Caudate nucleus (tissue), 63 donors: ENCODE measurements at places on chromosomes 3 and 15.

DNA sequence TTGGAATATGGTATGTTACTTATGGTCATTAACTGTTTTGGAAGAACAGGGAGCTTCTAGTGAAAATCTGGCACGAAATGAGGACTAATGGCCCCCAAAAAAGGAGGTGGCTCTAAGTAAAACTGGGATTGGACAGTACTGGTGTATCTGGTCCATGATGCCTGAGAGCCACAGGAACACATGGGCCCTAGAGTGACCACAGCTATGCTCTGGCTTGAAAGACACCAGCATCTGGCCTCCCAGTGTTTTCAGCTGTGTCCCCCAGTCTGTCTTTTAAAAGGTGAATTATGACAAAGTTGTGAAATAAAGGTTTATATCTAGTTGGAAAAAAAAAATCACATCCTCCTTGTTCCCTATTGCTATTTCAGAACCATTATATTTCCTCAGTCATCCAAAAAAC lies 64.5 kb downstream of the GSK3B start:
- no peak for DNase-seq

DNA sequence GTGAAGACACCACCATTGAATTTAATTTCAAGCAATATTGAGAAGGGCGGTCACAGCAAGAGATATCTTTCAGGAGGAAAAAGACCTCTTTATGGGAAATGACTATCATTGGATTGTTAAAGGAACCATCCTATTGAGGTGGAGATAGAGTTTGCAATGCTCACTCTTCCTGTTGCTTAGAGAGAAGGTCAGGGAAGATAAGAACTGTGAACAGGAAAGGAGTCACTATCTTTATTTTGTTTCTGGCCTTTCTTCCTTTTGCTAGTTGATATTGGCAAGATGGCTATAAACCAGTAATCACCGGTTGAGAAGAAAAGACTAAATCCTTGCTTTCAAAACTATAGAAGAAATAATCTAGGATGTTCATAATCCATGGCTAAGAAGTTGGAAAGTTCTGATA lies 112.1 kb upstream of the TMEM108 start:
- DNase-seq: no peak

- DNase-seq: no peak
Measured at GRCh38 chr3:140427786-140428185, 250.1 kb upstream of the TRIM42 start.

GRCh38 chr3:30948426-30948825 lies 54.0 kb upstream of the GADL1 start:
- DNase-seq: no peak

GRCh38 chr3:36786921-36787890 lies 22.9 kb upstream of the DCLK3 start:
- DNase-seq: no peak

DNA sequence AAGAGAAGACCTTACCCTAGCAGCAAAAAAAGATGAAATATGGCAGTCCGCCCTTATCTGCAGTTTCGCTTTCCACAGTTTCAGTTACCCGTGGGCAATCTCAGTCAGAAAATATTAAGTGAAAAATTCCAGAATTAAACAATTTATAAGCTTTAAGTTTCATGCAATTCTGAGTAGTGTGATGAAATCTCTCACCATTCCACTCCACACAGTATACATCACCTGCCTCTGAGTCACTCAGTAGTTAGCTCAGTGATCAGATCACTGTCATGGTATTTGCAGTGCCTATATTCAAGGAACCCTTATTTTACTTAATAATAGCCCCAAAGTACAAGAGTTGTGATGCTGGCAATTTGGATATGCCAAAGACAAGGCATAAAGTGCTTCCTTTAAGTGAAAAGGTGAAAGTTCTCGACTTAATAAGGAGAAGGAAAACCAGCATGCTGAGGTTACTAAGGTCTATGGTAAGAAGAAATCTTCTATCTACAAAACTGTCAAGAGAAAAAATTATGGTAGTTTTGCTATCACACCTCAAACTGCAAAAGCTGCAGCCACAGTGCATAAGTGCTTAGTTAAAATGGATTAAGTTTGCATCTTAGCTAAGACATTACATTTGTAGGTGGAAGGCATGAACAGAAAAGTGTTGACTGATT lies 48.1 kb downstream of the HSPBAP1 start:
- DNase-seq: no peak

GRCh38 chr3:2985479-2985878 lies 124.7 kb downstream of the IL5RA start:
- no peak for DNase-seq

DNA sequence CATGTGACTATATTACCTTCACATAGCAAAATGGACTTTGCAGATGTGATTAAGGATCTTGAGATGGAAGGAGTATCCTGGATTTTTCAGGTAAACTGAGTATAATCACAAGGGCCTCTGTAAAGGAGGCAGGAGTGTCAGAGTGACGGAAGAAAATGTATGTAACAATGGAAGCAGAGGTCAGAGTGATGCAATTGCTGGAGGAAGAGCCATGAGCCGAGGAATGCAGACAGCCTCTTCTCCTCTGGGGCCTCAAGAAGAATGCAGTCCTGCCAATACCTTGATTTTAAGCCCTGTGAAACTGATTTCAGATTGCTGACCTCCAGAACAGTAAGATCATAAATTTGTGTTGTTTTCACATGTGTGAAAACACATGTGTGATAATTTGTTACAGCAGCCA lies 15.1 kb downstream of the HEMK1 start:
- no peak for DNase-seq

GRCh38 chr3:142028243-142028777 lies 121.0 kb downstream of the TFDP2 start:
- no peak for DNase-seq

DNA sequence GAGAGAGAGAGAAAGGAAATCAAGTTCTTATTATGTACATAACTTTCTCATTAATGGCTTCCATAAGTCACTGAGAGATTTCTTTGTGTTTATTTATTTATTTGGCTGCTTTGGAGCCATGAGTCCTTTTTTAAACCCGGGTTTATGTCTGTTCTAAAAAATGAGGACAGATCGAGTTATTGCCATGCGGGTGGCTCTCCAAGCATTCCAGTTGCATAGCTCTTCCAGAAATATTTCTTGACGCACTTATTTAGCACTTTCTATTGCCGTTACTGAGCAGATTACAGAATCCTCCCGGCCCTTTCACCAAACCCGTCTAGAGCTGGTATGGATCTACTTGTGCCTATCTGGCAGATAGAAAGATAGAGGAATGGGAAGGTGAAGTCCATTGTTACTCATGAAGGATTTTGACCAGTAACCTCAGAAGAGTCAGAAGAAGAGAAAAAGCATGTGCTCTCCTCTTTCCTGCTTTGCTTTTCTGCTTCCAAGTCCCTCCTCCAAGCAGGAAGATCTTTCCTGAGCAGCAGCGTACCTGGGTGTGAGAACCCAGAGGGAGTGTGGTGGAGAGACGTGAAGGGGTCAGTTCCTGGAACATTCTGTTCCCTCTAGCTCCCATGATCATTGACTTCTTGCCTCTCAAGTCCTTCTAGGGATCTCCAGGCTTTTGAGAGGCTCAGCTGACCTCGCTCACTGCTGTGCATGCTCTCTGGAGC lies 112.8 kb downstream of the LPP start:
- DNase-seq: no peak

DNA sequence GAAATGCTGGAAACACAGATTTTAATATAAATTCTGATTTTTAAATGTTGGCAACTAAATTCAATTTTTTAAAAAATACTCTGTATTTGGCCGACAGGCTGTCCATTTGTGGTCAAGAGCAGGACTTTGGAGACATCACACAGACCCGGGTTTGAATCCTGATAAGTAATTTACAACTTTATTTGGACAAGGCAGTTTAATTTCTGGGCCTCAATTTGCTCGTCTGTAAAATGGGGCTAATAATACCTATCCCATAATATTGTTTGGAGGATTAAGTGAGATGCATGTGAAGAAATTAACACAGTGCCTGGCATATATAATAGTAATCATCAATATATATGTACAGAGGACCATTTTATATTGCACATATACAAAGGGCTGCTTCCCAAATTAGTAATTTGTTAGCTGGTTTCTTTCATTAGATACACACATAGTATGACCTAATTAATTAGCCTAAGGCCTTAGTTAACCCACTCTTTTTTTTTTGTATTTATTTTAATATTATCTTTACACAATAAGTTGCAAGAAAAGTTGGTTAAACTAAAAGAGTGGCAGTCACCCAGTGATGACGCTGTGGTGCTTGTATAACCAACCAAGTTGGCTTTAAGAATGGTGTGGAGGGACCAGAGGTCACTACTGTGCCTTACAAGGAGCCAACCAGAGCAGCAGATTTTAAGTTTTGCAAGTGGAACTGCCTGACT lies 665 bp downstream of the PIGB start:
- no peak for DNase-seq

GRCh38 chr3:132055872-132056271 lies 21.1 kb upstream of the CPNE4 start:
- DNase-seq: no peak

DNA sequence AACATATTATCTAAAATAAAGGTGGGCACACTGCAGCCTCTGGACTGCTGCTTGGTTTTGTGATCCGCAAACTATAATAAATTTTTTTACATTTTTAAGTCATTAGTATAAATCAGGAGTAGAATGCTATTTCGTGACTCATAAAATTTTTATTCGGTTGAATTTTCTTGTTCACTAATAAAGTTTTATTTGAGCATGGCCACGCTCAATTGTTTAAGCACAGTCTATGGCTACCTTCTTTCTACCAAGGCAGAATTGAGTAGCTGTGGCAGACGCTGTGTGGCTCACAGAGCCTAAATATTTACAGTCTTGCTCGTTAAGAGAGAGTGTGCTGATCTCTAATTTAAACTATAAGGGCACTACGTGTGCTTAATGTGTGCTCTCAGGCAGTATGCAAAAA lies 28.9 kb downstream of the ROBO2 start:
- no peak for DNase-seq

GRCh38 chr15:78382114-78382880 lies 42.1 kb downstream of the CRABP1 start:
- DNase-seq: no peak

DNA sequence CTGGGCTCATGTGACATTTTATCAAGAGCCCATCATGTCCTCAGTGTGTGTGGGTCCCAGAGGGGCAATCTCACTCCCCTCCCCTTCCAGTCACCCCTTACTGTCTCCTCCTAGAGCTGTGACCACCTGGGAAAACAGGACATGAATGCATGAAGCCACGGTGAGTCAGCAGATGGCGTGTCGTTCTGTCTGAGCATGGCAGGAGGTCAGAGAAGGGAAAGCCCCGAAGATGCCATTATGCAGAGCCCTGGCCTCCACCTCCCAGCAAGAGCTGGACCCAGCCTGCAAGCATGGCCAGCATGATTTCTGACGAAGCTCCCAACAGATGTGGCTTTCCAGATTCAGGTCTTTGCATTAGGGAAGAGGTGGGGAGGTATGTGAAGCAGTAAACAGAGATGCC lies 118.5 kb downstream of the TLE3 start:
- no peak for DNase-seq

DNA sequence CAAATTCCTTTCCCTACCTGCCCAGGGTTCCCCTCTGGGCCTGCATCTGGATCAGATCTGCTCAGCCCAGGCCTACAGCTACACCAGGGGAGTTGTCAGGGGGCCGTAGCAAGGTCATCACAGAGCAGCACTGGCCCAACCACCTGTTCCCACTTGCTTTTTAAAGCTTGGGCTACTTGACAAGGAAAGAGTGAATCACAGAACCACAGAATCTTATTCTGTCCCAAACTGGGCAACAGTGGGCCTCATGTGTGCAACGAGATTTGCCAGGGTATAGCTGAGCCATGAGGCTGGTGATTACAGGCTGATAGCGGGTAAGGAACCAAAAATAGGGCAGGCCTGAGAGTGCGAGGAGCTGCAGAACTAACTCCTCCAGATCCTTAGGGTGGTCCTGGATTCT lies 66.7 kb downstream of the MYLK start:
- DNase-seq: no peak

GRCh38 chr3:78725703-78726246 lies 1042.0 kb downstream of the ROBO1 start:
- DNase-seq: no peak

- DNase-seq: no peak
Measured at GRCh38 chr3:22399566-22399965, 648.6 kb upstream of the ZNF385D start.

GRCh38 chr15:59165726-59166125 lies 40.9 kb upstream of the LDHAL6B start:
- DNase-seq: no peak

DNA sequence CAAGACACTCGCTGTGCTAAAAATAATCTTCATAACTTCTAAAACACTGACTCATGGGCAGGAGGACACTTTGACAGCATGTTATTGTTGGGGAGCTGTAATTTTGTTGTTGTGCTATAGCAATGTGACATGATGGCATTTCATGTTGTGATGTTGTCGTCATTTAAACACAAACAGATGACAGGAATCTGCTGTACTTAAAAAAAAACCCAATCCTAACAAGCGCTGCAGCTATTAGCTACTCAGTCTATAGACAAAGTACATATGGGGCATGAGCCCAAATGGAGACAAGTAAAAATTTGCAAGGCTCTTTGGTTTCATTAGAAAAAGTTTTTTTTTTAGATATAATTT lies 828 bp upstream of the ATOSA start:
- no peak for DNase-seq

GRCh38 chr3:112134335-112135124 lies 1.5 kb upstream of the GCSAM start:
- no peak for DNase-seq

- no peak for DNase-seq
Measured at GRCh38 chr15:69666921-69667811, 214.5 kb downstream of the RPLP1 start.

GRCh38 chr3:170469151-170470062 lies 50.7 kb downstream of the CLDN11 start:
- DNase-seq: no peak

- no peak for DNase-seq
Measured at GRCh38 chr3:189516039-189516438, 115.2 kb upstream of the TP63 start.

GRCh38 chr3:104536715-104537114 lies 830.0 kb upstream of the ALCAM start:
- DNase-seq: no peak

- no peak for DNase-seq
Measured at GRCh38 chr15:58627701-58628100, 121.8 kb downstream of the ADAM10 start.

DNA sequence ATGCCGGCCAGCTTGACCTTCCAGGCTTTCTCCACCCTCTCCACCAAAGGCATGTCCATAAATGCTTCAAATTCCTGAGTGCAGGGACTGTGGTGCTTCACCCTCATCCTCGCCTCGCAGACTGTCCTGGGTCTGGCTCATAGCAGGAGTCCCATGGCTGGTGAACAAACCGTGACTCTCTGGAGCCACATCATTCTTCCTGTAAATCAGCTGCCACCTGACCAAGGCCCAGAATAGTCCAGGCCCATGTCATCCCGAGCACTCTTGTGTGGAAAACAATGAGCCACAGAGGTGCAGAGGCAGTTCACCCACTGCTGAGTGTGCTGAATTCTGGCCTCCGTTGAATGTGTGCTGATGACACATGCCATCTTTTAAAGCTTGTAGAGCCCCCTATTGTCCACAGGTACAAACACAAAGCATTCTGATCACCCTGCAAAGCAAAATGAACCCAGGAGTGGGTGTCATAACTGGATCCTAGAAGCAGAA lies 68.6 kb downstream of the ABHD5 start:
- DNase-seq: no peak
